Cortex of kidney (tissue), 1 donor: ENCODE measurements at places on chromosomes 4 and X.

DNA sequence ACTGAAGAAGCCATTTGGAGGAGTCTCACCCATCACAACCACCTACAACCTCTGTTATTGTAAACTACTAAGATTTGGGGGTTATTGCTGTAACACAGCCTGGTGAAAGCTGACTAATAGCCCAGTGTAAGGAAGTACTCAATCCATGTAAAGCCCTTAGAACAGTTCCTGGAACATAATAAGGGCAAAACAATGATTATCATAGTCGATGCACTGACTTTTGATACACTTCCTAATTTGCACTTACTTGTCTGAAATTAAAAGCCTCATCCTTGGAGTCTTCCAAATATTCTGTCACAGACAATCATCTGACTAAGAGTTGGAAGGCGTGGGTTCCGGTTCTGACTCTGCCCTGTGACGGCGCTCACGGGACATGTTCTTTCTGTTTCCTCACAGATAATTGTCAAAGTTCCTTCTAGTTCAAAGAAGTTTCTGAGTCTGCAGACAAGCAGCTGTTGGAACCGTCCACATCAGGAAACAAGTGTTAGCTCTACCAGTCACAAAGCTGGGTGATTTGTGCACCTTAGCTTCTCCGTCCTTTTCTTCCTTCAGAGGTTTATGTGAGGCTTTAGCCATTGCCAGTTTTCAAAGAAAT is 33.4 kb upstream of the RASGEF1B start:
- no peak for DNase-seq

DNA sequence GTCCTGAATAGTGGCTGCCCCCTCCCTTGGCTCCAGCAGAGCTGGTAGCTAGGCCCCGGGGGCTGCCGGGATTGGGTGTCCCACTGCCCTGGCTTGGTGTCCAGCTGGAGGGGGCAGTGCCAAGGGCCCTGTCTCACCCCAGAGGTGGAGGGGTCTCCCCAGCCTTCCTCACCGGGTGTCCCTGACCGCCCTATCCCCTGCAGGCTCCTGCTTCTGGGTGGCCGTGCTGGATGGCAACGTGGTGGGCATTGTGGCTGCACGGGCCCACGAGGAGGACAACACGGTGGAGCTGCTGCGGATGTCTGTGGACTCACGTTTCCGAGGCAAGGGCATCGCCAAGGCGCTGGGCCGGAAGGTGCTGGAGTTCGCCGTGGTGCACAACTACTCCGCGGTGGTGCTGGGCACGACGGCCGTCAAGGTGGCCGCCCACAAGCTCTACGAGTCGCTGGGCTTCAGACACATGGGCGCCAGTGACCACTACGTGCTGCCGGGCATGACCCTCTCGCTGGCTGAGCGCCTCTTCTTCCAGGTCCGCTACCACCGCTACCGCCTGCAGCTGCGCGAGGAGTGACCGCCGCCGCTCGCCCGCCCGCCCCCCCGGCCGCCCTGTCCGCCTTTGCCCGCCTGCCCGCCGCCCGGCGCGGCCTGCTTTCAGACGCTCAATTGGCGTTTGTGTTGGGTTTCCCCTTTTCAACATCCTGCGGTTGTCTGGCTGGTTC is 4.6 kb downstream of the NAT8L start:
- DNase-seq, result no peak

DNA sequence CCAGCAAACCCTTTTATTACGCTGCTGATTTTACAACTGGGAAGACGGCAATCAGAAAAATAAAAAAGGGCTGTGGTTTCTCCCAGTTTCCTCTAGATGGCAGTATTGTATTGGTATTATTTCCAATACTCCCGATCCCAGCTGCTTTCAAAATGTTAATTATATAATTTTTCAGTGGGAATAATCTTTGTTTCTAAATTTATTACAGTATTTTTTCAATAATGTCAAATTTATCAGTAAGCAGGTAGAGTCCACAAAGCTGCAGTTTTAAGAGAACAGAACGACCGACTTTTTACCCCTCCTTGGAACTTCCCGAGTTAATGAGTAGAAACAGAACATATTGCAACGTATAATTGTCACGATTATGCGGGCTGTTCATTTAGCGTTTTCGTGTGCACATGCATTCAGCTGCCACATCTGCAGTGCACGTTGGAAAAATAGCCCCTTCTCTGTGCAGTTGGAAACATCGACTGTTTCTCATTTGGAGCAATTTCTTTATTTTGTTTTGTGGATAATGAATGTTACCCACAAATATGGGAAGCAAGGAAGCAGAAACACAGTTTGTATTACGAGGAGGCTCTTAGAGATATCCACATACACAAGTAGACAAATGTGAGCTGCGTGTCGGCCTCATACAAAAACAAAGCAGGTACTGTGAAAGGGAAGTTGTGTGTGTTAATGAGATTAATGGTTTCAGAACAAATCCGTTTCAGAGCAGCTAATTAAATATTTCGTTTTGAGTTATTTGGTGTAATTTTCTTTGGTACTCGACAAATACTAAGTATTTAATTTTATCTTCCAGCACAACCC is 188.0 kb downstream of the STIM2 start:
- no peak for DNase-seq

- no peak for DNase-seq
These were observed 9.5 kb downstream of the PARM1 start for GRCh38 chr4:74942251-74942917.

GRCh38 chrX:118652717-118653116 is 74.7 kb upstream of the IL13RA1 start:
- no peak for DNase-seq

DNA sequence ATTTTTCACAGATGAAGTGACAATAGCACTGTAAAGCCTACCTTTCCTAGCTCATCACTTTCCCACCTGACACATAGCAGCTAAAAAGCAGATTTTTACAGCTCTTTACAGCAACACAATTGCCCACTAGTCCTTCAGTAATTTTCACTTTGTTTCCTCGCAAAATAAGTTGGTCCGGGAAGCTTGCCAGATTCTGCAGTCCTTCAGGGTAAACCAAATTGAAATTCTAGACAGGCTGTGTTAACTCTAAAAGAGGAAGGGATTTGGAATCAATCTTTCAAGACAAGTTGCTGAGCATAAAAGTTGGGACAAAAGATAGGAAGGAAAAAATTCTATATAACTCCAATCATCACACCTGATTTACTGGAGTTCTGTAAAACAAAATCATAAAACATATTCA is 8.7 kb downstream of the C1QTNF7 start:
- DNase-seq, result no peak

GRCh38 chr4:41538017-41538733 is at the start of gene LIMCH1:
LIMCH1 (plus strand) TSS chr4:41538157; CDS start chr4:41605996, 67,839 bp downstream.
- DNase-seq, result no peak

- no peak for DNase-seq
These were observed 193.9 kb upstream of the GPC4 start for GRCh38 chrX:133609166-133609565.

DNA sequence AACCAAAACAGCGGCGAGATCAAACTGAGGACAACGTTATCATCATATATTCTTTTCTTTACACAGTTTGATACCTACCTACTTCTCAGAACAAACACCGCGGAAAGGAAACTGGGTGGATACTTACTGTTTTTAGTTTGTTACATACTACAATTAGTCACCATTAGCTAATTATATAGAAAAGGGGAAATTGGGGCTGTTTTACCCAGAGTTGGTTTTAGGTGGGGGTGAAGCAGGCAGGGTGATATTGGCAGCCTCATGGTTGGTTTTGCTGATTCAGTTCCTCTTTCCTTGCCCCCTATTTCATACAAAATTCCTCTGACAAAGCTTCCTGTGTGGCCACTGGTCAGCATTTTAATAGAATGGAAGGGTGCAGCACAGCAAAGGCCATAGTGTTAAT is 77.8 kb downstream of the SORBS2 start:
- no peak for DNase-seq

- no peak for DNase-seq
These were observed 5.7 kb upstream of the FAM9C start for GRCh38 chrX:13050151-13050550.

DNA sequence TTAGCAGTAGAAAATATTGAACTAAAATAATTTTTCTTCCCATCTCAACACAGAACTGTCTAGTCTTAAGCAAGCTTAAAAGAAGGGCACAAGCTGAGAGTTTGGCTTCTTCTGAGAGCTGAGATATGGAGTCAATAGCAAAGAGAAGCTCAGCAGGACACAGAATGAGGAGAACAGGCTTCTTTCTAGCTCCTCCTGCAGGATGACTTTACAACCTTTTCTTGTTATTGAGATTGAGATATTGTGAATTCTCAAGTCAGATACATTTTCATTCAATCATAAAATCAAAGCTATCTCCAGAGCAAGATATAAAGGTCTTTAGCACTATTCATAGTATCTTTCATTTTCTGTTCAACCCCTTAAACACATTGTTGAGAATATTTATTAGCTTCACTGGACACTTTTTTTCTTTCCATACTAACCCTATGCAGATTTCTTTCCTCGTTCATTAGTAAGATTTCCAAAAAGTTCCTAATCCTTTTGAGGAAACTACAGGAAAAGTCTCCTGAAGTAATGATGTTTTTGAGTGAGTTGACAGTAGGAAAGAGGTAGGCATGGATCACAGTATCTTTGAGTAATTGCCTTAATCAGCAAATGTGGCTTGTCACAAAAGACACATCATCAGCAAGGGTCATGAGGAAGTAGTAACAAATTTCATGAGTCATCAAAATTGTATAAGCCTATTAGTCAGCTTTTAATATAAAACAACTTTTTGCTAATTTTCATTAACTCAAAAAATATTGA is 17.8 kb upstream of the CXCL3 start:
- DNase-seq, result no peak

DNA sequence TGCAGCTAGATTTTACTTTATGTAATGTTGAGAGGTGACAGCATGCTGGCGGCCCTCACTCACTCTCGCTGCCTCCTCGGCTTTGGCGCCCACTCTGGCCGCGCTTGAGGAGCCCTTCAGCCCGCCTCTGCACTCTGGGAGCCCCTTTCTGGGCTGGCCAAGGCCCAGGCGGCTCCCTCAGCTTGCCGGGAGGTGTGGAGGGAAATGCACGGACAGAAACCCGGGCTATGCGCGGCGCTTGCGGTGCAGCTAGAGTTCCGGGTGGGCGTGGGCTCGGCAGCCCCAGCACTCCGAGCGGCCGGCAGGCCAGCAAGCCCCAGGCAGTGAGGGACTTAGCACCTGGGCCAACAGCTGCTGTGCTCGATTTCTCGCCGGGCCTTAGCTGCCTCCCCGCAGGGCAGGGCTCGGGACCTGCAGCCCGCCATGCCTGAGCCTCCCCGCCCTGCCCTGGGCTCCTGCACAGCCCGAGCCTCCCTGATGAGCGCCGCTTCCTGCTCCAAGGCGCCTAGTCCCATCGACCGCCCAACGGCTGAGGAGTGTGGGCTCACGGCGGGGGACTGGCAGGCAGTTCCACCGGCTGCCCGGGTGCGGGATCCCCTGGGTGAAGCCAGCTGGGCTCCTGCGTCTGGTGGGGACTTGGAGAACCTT is 128.7 kb downstream of the GASK1B start:
- DNase-seq, result no peak

DNA sequence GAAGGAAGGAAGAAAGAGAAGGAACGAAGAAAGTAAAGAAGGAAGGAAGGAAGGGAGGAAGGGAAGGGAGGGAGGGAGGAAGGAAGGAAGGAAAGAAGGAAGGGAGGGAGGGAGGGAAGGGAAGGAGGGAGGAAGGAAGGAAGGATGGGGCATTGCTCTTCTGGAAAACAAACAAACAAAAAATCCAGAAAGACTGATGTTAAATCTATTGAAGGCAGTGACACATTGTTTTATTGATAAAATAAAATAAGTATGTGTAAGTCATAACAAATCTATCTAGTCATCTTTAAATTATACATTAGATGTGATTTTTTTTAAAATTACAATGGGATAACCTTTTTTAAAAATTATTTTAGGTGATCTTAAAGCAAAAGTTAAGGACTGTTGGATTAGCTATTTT is 1245.5 kb downstream of the STIM2 start:
- no peak for DNase-seq

GRCh38 chr4:90174621-90175023 is 47.4 kb downstream of the CCSER1 start:
- no peak for DNase-seq

DNA sequence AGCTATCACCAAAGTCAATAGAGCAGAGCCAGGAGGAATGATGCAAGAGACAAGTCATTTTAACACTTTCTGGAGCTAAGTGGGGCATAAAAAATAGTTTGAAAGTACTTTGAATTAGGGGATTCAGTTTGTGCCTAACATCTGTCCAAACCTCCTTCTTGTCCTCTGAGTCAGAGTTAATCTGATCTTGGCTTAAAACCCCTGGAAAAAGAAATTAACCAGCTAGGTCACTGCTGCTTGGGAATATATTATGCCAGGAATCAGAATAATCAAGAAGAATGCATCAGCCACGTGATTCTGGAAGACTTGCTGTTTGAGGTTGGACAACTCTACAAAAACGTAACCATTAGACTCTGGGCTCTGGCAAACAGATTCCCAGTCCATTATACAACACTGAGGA is 45.3 kb upstream of the EDA2R start:
- no peak for DNase-seq

DNA sequence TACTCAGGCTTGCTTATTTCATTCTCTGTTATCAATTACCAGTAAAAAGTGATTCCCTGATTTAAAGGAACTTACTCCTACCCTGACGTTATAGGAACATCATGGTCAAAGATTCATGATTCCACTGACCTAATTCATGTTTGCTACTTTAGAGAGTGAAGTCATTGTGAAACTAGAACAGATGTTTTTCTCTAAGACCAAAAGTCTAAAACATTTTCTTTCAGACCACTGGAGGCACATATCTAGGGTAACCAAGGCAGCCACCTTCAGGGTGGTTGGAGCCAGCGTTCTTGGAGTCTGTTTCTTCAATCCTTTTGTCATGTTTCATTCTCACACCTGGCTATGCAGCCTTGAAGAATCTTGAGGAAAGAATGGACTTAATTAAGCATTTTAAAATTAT is 77.8 kb downstream of the GALNTL6 start:
- no peak for DNase-seq

DNA sequence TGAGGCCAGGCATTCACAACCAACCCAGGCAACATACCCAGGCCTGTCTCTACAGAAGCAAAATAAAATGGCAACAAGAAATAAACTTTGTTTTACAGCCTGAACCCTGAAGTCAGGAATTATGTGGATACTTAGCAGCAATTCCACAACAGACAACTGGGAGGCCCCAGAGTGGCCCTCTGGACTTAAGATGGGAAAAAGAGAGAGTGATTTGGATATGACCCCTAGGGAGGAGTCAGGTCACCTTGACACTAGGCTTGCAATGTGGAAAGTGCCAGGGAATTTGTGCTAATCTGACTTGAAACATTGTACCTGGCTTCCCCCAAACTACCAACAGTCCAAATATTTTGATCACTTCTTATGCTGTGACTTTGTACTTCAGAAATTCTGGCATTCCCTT is 193.1 kb downstream of the PARM1 start:
- no peak for DNase-seq

DNA sequence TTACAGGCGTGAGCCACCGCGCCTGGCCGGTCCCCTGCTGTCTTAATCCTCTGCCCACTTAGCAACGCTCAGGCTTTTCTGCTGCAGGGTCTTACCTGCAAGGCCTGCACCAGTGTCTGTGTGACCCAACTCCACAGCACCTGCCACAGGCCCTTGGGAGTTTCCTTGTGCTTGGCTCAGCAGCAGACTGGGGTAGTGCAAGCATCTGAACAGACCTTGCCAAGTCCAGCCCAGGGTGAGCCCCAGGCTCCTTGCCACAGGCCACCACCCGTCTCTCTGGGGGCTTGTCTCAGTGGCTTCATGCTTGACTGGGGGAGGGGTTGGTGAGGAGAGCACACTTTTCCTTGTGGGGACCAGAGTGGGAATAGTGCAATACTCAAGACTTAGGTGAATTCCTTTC is 87.0 kb downstream of the FAM193A start:
- DNase-seq, result no peak
